ENCODE measurements at places on chromosomes 16 and 17. TPM values are rescaled to one million over a fixed set of nuclear protein-coding genes. Genes with fewer than 3 reads are reported as not detected.

The SLC47A2 gene
- not detected for total RNA-seq

The CCL5 gene
- total RNA-seq, result not detected

The SLC13A2 gene
- not detected for total RNA-seq

The COPZ2 gene
- 49.8 TPM for total RNA-seq

The NPIPA5 gene
- 3.1 TPM for total RNA-seq

The NOD2 gene
- 0.26 TPM for total RNA-seq

The CTRL gene
- 0.26 TPM for total RNA-seq

The IL34 gene
- total RNA-seq, result 5.1 TPM

DNA sequence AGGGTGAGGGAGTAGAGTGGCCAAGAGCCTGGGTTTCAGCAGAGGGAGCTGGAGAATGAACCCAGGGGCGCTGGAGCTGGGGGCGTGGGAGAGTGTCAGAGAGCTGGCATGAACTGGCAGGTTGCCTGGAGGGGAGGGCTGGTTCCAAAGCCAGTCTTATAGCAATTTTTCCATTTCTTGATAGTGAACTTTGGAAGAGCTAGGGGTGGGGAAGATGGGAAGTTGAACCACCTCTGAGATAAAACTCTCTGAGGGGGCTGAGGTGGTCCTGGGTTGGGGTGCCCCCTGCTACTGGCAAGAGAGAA, 36.9 kb downstream of the ADGRG5 start:
- no peaks in the 10 kb centered on the region for H3K4me1 ChIP-seq
- H3K27ac ChIP-seq, result no peak overlapping the region
- peaks cover 5% of the 10 kb centered on the region for H3K27me3 ChIP-seq
- no peak overlapping the region for H3K4me3 ChIP-seq
- H3K36me3 ChIP-seq, result no peaks in the 10 kb centered on the region

DNA sequence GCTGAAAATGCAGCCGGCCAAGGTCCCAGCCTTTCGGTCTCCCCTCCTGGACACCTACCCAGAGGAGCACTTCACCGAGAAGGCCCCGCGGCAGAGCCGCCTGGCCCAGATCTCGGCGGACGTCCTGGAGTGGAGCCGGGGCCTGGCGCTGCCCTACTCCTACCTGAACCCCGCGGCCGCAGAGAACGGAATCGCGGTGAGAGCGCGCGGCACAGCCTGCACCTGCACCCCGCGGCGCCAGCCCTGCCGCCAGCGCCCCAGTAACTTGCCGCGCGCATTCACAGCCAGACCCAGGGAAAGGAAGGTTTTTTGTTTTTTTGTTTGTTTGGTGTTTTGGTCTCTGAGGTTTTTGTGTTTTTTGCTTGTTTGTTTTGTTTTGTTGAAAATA, 15.2 kb downstream of the ALOX12B start:
- no peaks in the 10 kb centered on the region for H3K36me3 ChIP-seq
- no peak for DNase-seq
- no peak overlapping the region for H3K4me3 ChIP-seq
- H3K27ac ChIP-seq, result no peak overlapping the region
- peaks cover 48% of the 10 kb centered on the region for H3K27me3 ChIP-seq

DNA sequence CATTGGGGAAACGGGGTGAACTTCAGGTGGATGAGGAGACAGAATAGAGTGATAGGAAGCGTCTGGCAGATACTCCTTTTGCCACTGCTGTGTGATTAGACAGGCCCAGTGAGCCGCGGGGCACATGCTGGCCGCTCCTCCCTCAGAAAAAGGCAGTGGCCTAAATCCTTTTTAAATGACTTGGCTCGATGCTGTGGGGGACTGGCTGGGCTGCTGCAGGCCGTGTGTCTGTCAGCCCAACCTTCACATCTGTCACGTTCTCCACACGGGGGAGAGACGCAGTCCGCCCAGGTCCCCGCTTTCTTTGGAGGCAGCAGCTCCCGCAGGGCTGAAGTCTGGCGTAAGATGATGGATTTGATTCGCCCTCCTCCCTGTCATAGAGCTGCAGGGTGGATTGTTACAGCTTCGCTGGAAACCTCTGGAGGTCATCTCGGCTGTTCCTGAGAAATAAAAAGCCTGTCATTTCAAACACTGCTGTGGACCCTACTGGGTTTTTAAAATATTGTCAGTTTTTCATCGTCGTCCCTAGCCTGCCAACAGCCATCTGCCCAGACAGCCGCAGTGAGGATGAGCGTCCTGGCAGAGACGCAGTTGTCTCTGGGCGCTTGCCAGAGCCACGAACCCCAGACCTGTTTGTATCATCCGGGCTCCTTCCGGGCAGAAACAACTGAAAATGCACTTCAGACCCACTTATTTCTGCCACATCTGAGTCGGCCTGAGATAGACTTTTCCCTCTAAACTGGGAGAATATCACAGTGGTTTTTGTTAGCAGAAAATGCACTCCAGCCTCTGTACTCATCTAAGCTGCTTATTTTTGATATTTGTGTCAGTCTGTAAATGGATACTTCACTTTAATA, 7.0 kb upstream of the TMEM235 start:
- H3K36me3 ChIP-seq, result peaks cover 8% of the 10 kb centered on the region
- no peak overlapping the region for H3K4me3 ChIP-seq
- no peaks in the 10 kb centered on the region for H3K4me1 ChIP-seq
- no peak overlapping the region for H3K27ac ChIP-seq

DNA sequence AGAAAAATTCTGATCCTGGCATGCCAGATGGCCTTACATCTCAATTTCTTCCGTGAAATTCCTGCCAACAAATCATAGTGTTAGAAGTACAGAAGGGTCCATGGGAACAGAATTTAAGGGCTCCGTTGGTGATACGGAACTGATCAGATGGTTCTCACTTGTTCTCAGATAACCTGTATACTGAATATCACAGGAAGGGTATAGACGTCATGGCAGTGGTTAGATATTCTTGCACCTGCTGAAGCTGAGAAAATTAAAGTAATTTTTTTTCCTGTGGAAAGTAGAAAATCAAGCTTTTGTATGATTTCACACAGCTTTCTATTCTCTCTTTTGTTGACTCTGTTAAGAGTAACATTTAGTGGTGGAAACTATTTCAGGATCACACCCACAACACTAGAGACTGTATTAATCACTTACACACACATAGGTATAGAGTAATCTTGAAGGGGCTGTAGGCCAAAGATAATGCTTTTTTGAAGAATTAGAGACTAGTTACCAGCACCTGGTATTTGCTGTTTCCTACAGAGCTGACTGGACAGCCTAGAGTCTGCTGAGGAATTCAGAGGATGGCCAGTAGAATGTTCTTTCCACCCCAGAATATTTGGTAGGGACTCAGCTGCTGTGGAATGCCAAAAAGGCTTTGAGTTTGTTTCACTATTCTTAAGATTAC, 7.5 kb downstream of the TENT4B start:
- no peaks in the 10 kb centered on the region for H3K36me3 ChIP-seq
- H3K27me3 ChIP-seq, result no peaks in the 10 kb centered on the region
- no peak overlapping the region for H3K27ac ChIP-seq
- DNase-seq, result no peak

DNA sequence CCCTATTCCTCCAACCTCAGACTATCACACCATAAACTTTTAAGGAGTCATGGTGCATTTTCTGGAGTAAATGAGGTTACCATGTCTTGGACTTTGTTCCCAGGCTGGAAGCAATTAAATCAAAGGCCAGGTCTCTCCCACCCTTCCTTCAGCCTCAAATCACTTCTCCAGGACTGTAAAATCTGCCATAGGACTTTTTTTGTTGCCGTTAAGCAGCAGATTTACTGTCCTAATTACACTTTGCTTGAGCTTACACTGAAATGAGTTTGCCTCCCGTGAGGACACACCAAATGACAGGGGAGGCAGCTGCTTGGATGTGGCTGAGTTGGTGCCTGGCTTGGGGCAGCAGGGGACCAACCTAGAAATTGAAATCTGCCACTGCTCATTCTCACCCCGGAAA, 14.7 kb downstream of the DCAKD start:
- H3K4me1 ChIP-seq, result no peaks in the 10 kb centered on the region
- no peak overlapping the region for H3K4me3 ChIP-seq
- no peak overlapping the region for H3K27ac ChIP-seq

DNA sequence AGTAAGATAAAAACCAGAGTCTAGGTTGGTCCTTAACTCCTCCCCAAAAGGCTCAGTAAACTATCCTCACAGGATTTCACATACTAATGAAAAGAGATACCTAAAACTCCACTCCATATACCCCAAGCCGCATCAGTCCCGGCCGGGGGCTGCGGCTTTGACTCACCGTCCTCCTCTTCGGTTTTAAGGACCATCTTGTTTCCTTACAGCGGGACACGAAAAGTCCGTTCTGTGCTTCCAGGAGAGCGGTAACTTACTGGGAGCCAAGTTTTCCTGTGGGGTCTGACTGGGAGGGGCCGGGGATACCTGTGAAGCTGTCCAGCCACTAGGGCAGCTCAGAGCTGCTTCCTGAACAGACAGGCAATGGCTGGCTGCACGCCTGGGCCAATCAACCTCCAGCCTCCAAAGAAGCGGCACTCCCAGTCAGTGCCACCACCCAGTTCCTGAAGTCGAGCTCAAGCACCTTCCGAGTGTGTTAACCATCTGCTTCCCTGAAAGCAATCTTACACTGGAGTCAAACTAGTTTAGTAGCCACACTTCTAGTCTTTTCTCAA, 45.5 kb downstream of the CYTH1 start:
- H3K36me3 ChIP-seq, result no peaks in the 10 kb centered on the region
- peaks cover 9% of the 10 kb centered on the region for H3K4me1 ChIP-seq
- H3K27me3 ChIP-seq, result no peaks in the 10 kb centered on the region
- no peak overlapping the region for H3K27ac ChIP-seq
- H3K4me3 ChIP-seq, result no peak overlapping the region
- DNase-seq, result no peak

DNA sequence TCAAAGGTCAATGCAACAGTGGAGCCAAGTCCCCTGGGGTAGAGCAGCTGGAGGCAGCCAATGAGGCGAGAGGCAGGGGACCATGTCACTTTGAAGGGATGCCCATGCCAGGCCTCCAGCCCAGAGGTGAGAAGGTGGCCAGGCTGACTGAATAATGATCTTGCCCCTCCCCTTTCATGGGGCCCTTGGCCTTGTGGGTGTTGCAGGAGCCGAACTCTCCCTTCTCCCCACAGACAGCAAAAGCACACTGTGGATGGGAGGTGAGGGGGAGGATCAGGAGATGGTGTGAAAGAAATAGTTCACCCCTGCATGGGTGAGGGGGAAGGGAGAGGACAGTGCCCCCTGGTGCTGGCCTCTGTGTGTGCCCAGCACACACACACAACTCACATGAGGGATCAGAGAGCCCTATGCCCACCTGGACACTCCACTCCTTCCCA, 15.8 kb upstream of the TBX21 start:
- peaks cover 48% of the 10 kb centered on the region for H3K27me3 ChIP-seq
- H3K36me3 ChIP-seq, result no peaks in the 10 kb centered on the region
- no peak overlapping the region for H3K27ac ChIP-seq
- H3K4me1 ChIP-seq, result peaks cover 23% of the 10 kb centered on the region
- H3K4me3 ChIP-seq, result no peak overlapping the region

DNA sequence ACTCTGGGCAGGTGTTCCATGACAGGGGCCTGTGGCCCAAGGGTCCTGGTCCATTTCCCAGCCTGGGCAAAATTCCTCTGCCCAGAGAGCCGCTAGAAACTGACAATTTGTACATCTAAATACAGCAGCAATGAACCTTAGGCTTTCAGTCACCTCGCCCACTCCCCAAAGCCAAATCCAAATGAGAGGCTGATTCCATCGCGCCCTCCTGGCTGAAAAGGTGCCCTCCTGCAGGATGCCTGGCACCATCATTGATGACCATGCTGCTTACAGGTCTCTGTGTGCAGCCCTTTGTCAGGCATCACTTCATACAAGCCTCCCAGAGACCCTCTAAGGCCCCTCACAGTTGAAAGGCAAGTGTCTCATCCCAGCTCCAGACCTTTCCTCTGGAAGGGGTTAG, 114.7 kb downstream of the C16orf78 start:
- no peak for DNase-seq
- H3K4me1 ChIP-seq, result no peaks in the 10 kb centered on the region

- H3K4me3 ChIP-seq, result no peak overlapping the region
- H3K27ac ChIP-seq, result no peak overlapping the region
- H3K4me1 ChIP-seq, result peaks cover 2% of the 10 kb centered on the region
- DNase-seq, result peak; percentile 44
- no peaks in the 10 kb centered on the region for H3K27me3 ChIP-seq
- peaks cover 2% of the 10 kb centered on the region for H3K36me3 ChIP-seq
Observed at GRCh38 chr16:58513874-58514273, 1.4 kb upstream of the SETD6 start.

DNA sequence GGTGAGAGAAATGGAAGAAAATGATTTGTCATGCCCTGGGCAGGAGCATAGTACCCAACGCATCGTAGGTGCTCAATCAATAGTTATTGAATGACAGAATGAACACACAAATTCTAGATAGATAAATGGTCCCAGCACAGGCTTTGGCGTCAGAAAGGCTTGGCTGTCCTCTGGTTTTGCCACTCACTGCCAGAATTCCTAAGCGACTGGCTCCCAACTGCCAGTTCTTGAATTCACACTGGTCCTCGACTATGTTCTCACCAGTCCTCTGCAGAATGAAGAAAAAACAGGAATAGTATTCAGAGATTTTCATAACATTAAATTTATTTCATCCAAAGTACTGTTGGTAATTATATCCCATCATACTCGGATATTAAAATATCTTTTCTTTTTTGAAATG, 163.1 kb upstream of the NOL11 start:
- H3K4me1 ChIP-seq, result no peaks in the 10 kb centered on the region
- H3K36me3 ChIP-seq, result peaks cover 2% of the 10 kb centered on the region
- H3K4me3 ChIP-seq, result no peak overlapping the region
- H3K27me3 ChIP-seq, result no peaks in the 10 kb centered on the region

- no peaks in the 10 kb centered on the region for H3K4me1 ChIP-seq
- H3K36me3 ChIP-seq, result no peaks in the 10 kb centered on the region
- no peaks in the 10 kb centered on the region for H3K27me3 ChIP-seq
- no peak for DNase-seq
Observed at GRCh38 chr17:74123866-74124444, 79.5 kb upstream of the RPL38 start.

- H3K36me3 ChIP-seq, result no peaks in the 10 kb centered on the region
- H3K4me1 ChIP-seq, result no peaks in the 10 kb centered on the region
- no peaks in the 10 kb centered on the region for H3K27me3 ChIP-seq
- no peak for DNase-seq
- no peak overlapping the region for H3K27ac ChIP-seq
Observed at GRCh38 chr16:23699100-23699499, 13.9 kb downstream of the ERN2 start.

DNA sequence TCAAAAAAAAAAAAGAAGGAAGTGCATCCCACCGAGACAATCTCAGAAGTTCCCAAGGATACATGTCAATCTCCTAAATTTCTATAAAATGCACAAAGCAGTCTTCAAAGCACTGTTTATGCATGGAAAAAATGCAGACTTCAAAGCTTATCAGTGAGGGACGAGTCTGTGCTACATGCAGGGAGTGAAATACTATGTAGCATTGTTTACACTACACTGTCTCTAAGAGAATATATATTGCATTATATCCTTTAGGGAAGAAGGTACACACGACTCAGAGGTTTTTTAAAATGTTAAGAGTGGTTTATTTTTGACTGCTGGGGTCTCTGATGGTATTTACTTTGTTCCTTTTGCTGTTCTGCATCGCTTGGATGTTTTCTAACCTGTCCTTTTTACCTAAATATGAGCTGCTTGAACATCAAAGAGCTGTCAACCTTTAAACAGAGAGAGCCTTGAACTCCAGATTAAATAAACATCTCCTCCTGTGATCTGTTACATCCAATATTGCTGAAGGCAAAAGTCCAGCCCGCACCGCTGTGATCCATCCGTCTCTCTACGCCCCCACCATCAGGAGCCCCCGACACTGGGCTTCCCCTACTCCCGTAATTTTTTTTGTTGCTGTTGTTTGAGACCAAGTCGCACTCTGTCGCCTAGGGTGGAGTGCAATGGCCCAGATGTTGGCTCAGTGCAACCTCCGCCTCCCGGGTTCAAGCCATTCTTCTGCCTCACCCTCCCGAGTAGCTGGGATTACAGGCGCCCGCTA, 1.4 kb downstream of the FBXO31 start:
- peak overlapping the region; percentile 77 for H3K4me3 ChIP-seq
- no peak for DNase-seq
